ENCODE measurements at places on chromosomes 6 and 20.

- DNase-seq, result no peak
Observed at GRCh38 chr6:135828021-135828420, 23.5 kb upstream of the PDE7B start.

DNA sequence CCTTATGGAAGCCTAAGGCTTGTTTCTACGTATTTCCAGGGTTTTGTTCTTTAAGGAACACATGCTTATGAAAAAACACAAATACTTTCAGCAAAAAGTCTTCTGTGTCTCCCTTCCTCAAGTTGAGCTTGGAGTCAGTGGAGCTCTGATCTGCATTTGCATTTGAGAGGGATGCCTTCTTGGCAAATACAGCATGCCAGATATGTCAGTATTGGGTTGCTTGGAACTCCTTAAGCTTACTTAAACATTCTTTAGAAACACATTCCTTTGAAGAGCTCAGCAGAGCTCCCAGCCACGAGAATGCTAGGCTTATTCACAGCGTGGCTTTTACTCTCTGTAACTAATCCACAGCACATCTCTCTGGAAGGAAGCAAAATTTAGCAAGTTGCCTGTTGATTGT is 68.3 kb downstream of the ANKRD6 start:
- DNase-seq, result no peak

GRCh38 chr6:113481910-113482309 is 375.2 kb upstream of the MARCKS start:
- no peak for DNase-seq

GRCh38 chr6:16766043-16766536 is 4.8 kb upstream of the ATXN1 start:
- peak; percentile 94 for DNase-seq

DNA sequence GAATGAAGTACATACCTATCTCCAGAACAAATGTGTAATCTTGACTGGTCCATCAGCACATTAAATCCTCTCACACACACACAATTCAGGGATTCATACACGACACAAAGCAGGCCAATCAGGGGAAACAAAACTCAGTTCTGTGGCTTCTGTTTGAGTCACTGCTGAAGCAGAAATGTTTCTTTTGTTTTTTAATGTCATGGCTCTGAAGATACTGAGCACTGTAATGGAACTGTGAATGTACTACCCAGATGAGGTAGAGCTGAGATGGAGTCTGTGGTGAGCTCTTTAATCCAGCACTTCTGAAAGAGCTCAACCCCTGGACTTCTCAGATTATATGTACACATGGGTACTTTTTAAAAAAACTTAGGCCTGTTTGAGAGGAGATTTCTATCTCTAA is 116.4 kb downstream of the THEMIS start:
- DNase-seq, result no peak

GRCh38 chr6:168880271-168880670 is 373.4 kb downstream of the THBS2 start:
- DNase-seq, result no peak

GRCh38 chr20:48949304-48950170 is 28.0 kb downstream of the ARFGEF2 start:
- no peak for DNase-seq

DNA sequence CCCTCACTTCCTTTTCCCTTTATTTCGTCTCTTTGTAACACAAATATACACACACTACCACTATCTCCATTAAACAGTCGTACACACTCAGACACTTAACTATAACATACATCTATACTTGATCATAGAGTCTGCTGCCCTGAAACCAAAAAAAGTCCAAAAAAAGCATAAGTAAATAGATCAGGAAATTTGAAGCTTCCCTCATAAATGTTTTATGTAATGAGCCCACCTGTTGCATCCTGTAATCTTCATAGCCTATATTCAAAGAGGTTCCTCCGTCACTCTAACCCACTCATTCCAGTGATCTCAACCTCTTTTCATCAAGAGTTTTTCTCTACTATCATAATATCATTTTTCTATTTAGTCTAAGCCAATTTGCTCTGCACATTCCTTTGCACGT is 6.9 kb upstream of the OR12D2 start:
- no peak for DNase-seq

GRCh38 chr6:3366596-3367413 is 90.0 kb downstream of the SLC22A23 start:
- no peak for DNase-seq

GRCh38 chr6:90874931-90875330 is 288.1 kb upstream of the MAP3K7 start:
- DNase-seq, result no peak
